Thyroid gland (tissue), 4 donors: ENCODE measurements at places on chromosomes 13 and 19.

DNA sequence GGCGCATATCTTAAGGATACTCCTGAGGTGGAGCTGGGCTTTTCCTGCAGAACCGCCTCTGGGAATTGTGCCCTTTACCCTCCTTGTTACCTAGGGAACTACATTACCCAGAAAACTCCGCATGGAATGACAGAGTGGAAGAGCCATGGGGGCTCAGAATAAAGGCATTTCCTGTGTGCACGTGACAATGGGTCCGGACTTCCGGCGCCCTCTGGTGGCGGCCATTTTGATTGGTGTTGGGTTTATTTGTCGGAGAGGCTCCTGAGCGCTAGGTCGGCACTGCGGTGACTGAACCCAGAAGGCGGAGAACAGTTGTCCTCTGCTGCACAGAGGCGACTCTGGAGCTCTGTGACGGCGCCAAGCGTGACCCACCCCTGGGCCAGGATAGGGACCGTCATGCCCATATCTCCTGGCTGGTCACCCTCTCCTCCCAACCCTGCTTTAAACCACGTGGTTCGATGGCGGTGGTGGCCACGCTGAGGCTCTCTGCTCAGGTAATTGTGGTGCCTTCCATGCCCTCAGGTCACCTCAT is at the start of gene ZNF587B:
Gene ZNF587B, plus strand, starts transcription at position 229 of the 532 bp plus-strand sequence. Its CDS starts 230 bp downstream, at position 459.
- H3K4me1 ChIP-seq: peaks cover 10% of the 10 kb centered on the region
- H3K27me3 ChIP-seq: no peaks in the 10 kb centered on the region
- DNase-seq: peak; percentile 85
- H3K4me3 ChIP-seq: peak within 1 kb of the TSS; percentile 27
- H3K36me3 ChIP-seq: no peaks in the 10 kb centered on the region

GRCh38 chr19:40139533-40140287 is 49.0 kb upstream of the ZNF780A start:
- DNase-seq: peak; percentile 6
- no peak overlapping the region for H3K27ac ChIP-seq
- H3K36me3 ChIP-seq: no peaks in the 10 kb centered on the region
- no peak overlapping the region for H3K4me3 ChIP-seq
- H3K4me1 ChIP-seq: peaks cover 6% of the 10 kb centered on the region
- no peaks in the 10 kb centered on the region for H3K27me3 ChIP-seq

- no peaks in the 10 kb centered on the region for H3K36me3 ChIP-seq
- peaks cover 3% of the 10 kb centered on the region for H3K4me1 ChIP-seq
- no peak overlapping the region for H3K27ac ChIP-seq
- no peak overlapping the region for H3K4me3 ChIP-seq
- H3K27me3 ChIP-seq: no peaks in the 10 kb centered on the region
- no peak for DNase-seq
Observed at GRCh38 chr19:31313291-31314030, 35.8 kb downstream of the TSHZ3 start.

DNA sequence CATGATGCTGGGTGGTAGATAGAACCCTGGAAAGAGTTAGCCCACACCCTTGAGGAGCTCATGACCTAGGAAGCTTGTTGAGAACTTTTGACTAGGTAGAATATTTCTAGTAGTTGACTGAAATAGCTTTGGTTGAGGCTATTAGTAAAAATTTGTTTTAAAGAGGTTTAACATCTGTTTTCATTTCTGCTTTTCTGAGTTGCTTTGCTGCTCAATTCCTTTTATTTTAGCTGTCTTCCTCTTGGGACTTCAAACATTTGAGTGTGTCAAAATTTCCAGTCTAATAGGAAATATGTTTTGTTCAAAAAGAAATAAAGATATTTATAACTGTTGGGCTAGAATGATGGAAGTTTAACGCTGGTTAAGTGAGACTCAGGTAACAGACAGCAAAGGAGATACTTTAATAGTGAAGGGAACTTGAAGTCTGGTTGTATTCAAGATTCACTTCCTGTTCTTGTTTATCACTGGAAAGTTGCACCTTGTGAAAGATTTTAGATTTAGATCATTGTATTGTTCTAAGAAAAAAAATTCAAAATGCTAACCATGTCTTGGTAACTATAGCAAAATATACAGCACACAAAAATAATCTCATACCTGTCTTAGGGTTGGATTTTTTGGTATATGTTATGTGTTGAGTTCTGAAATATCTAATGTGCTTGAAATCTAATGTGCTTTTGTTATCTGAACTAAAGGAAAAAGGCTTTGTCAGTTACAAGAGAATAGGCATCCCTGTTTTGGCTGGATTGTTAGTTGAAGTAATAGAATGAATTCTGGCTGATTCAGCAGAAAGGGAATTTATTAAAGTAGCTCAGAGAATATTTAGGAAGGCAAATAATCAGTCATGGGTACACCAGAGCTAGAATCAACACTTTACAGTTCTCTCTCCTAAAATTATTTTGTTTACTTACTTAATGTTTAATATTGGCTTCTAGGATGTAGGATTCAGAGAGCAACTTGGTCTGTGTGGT is 24.4 kb upstream of the GPR18 start:
- H3K4me3 ChIP-seq: no peak overlapping the region
- H3K4me1 ChIP-seq: peaks cover 37% of the 10 kb centered on the region

GRCh38 chr13:109412283-109412901 is 374.0 kb downstream of the IRS2 start:
- H3K4me1 ChIP-seq: no peaks in the 10 kb centered on the region
- H3K4me3 ChIP-seq: no peak overlapping the region
- H3K36me3 ChIP-seq: no peaks in the 10 kb centered on the region
- DNase-seq: peak; percentile 20
- H3K27me3 ChIP-seq: no peaks in the 10 kb centered on the region

GRCh38 chr13:38848360-38848759 is 142.3 kb downstream of the STOML3 start:
- no peak overlapping the region for H3K4me3 ChIP-seq
- H3K27me3 ChIP-seq: no peaks in the 10 kb centered on the region
- H3K36me3 ChIP-seq: no peaks in the 10 kb centered on the region
- no peak overlapping the region for H3K27ac ChIP-seq

- H3K27ac ChIP-seq: no peak overlapping the region
- H3K4me1 ChIP-seq: peaks cover 7% of the 10 kb centered on the region
- no peak for DNase-seq
- no peaks in the 10 kb centered on the region for H3K36me3 ChIP-seq
- H3K27me3 ChIP-seq: no peaks in the 10 kb centered on the region
Observed at GRCh38 chr13:38752686-38753085, 65.8 kb downstream of the FREM2 start.

GRCh38 chr19:57269515-57270250 is 10.6 kb upstream of the ZNF460 start:
- no peaks in the 10 kb centered on the region for H3K4me1 ChIP-seq
- peaks cover 8% of the 10 kb centered on the region for H3K36me3 ChIP-seq
- no peaks in the 10 kb centered on the region for H3K27me3 ChIP-seq
- no peak for DNase-seq
- H3K27ac ChIP-seq: no peak overlapping the region

DNA sequence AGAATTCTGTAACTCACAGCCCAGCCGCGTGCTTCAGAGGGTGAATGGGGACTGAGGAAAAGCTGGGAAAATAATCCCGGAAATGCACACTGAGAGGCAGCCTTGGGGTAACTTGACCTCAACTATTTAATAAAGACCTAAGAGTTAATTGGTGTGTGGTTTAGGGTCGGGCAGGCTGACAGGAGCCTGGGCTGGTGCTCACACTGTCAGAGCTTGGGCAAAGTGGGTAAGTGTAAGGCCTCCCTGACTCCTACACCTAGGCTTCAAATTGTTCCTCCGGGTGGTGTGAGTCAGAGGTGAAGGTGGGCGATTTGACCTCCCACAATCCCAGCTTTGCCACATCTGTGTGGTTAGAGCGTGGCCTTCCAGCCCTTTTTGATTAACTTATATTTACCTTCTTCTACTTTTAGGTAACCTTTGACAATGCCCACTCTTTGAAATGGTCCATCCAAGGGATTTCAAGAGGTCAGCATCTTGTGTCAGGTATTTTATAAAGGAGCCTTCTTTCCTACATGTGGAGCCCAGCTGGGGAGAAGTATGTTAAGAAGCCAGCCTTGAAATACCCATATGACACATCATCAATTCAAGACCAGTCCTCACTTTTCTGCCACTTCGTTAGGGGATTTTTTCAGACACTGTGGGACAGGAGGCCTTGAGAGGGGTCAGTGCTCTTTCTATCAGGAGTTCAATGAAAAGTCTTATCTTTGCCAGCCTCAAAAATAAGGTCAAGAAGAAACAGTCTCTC is 114.2 kb downstream of the NUFIP1 start:
- H3K27me3 ChIP-seq: no peaks in the 10 kb centered on the region
- H3K4me1 ChIP-seq: peaks cover 4% of the 10 kb centered on the region
- DNase-seq: no peak
- no peak overlapping the region for H3K27ac ChIP-seq
- H3K4me3 ChIP-seq: no peak overlapping the region

DNA sequence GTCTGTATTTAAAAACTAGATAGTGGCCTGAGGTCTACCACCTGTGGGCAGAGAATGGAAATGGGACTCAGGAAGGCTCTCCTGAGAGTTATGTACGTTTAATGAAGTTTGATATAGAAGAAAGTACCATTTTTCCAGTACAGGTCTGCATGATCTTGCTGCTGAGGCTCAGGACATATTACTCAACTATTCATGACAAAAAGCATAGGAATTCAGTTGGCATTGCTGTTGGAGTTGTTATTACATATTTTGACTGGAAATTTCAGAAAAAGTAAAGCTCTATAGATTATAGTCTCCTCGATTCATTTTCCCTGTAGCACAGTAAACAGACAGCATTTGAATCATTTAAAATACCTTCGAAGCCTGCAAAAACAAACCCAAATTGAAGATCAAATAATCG is 469.8 kb downstream of the DCT start:
- no peak overlapping the region for H3K27ac ChIP-seq
- H3K4me1 ChIP-seq: no peaks in the 10 kb centered on the region
- H3K27me3 ChIP-seq: no peaks in the 10 kb centered on the region

GRCh38 chr13:112722433-112723263 is 32.8 kb downstream of the ATP11A start:
- peak; percentile 69 for DNase-seq
- peaks cover 68% of the 10 kb centered on the region for H3K4me1 ChIP-seq
- H3K4me3 ChIP-seq: no peak overlapping the region
- peak overlapping the region; percentile 86 for H3K27ac ChIP-seq
- H3K36me3 ChIP-seq: no peaks in the 10 kb centered on the region
- no peaks in the 10 kb centered on the region for H3K27me3 ChIP-seq

GRCh38 chr19:28020619-28021258 is 1192.2 kb downstream of the UQCRFS1 start:
- H3K27me3 ChIP-seq: no peaks in the 10 kb centered on the region
- H3K36me3 ChIP-seq: no peaks in the 10 kb centered on the region
- H3K27ac ChIP-seq: no peak overlapping the region

GRCh38 chr13:82800391-82800790 is 1081.9 kb downstream of the SLITRK1 start:
- H3K27me3 ChIP-seq: no peaks in the 10 kb centered on the region
- H3K4me3 ChIP-seq: no peak overlapping the region
- H3K27ac ChIP-seq: no peak overlapping the region
- DNase-seq: no peak
- H3K4me1 ChIP-seq: no peaks in the 10 kb centered on the region
- no peaks in the 10 kb centered on the region for H3K36me3 ChIP-seq

DNA sequence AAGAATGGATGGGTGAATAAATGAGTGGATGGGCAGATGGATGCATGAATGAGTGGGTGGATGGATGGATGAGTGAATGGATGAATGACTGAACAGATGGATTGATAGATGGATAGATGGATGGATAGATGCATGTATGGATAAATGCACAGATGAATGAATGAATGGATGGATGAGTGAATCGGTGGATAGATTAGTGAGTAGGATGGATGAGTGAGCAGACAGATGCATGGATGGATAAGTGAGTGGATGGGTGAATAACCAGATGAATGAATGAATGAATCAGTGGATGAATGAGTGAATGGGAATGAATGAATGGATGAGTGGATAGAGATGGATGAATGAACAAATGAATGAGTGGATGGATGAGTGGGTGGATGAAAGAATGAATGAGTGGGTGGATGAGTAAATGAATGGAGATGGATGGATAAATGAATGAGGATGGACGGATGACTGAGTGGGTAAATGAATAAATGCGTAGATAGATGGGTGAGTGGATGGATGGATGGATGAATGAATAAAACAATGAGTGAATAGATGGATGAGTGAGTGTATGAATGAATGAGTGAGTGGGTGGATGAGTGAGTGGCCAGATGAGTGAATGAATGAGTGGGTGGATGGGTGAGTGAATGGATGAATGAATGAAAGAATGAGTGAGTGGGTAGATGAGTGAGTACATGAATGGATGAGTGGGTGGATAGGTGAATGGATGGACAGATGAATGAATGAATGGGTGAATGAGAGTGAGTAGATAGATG is 13.0 kb downstream of the GAS6 start:
- H3K4me3 ChIP-seq: no peak overlapping the region
- DNase-seq: no peak
- H3K36me3 ChIP-seq: no peaks in the 10 kb centered on the region
- no peaks in the 10 kb centered on the region for H3K27me3 ChIP-seq
- H3K27ac ChIP-seq: no peak overlapping the region
